ENCODE measurements at places on chromosomes 3 and 15.

GRCh38 chr3:26472345-26472744, 150.2 kb upstream of the LRRC3B start:
- DNase-seq, result no peak

GRCh38 chr3:42590989-42591756, 513 bp downstream of the SS18L2 start:
- DNase-seq, result peak; percentile 39

GRCh38 chr3:5186089-5186857, 1.2 kb upstream of the EDEM1 start:
- no peak for DNase-seq

DNA sequence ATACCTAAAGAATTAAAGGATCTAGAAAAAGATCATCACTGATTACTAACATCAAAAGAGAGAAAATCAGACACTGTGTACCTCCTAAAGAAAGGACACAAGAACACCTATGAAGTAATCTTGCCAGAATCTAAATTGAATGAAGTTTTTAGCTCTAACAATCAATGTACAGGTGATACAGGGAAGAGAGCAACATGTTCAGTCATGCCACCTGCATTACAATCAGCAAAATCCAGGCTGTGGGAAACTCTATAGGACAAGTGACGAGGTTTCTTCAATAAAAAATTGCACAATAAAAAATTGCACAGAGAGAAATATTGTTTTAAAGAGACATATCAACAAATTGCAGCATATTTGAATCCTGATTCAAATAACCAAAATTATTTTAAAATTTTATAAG, 93.3 kb downstream of the SEMA5B start:
- no peak for DNase-seq

DNA sequence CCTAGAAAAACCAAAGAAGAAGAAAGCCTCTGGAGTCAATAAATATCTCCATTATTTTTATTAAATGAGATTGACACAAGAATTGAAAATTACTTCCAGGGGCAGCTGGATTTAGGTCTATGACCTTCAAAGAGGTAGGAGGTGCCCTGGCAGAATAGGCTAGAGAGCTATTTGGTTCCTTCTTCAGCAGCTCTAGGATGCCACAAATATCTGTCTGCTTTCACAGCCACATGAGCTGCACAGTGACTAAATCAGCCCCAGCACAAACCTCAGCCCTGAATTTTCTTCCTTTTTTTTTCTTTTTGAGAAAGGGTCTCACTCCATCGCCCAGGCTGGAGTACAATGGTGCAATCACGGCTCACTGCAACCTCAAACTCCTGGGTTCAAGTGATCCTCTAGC, 223.5 kb downstream of the ABHD5 start:
- DNase-seq, result no peak

- no peak for DNase-seq
Measured at GRCh38 chr3:243356-243725, 46.8 kb downstream of the CHL1 start.

GRCh38 chr15:40928821-40929659, at the start of gene DLL4:
Gene DLL4 (plus strand): TSS chr15:40929340. CDS start chr15:40929669, 329 bp downstream.
- DNase-seq, result peak; percentile 98

GRCh38 chr15:67717776-67718175, 107.5 kb upstream of the SKOR1 start:
- no peak for DNase-seq

GRCh38 chr15:44231842-44232241, 36.8 kb upstream of the FRMD5 start:
- no peak for DNase-seq

DNA sequence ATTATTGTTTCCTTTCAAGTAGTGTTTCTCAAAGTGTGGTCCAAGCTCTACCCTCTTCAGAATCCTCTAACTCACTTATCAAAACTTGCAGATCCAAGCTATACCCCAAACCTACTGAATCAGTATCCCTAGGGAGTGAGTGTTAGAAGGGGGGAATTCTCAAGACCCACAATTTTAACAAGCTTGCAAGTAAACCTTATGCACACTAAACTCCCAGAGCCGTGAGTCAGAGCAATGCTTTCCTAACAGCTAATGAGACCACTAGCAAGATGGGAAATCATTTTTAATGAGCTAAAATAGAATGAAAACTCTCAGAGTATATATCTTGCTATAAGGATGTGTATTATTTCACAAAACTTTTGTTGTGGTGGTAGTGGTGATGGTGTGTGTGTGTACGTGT, 41.1 kb upstream of the SRGAP3 start:
- DNase-seq, result no peak

DNA sequence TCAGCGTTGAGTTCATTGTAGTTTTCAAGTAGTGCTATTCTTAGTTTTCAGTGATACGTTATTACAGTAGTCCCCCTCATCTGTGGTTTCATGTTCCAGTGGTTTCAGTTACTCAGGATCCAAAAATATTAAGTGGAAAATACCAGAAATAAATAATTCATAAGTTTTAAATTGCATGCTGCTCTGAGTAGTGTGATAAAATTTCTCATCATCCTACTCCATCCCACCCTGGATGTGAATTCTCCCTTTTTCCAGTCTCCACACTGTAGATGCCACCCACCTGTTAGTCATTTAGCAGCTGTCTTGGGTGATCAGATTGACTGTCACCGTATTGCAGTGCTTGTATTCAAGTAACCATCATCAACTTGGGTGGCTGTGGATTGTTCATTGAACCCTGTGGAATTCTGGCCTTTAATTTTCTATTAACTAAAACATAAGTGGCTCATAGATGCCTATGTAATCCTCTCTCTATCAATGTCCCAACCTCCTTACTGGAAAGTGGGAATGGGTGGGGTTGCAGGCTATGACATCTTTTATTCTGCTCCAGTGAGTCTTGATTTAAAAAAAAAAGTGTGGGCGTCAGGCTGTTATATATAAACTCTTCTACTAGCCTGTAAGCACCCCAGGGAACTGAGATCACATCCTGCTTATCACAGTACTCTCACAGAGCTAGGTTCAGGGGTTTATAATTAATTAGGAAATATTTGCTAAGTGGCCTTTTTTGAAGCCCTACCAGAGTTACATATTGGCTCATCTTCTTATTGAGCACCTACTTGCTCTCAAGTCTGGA, 97.5 kb downstream of the CFAP20DC start:
- DNase-seq, result no peak

- DNase-seq, result no peak
Measured at GRCh38 chr3:141399200-141399599, 30.9 kb downstream of the ZBTB38 start.

DNA sequence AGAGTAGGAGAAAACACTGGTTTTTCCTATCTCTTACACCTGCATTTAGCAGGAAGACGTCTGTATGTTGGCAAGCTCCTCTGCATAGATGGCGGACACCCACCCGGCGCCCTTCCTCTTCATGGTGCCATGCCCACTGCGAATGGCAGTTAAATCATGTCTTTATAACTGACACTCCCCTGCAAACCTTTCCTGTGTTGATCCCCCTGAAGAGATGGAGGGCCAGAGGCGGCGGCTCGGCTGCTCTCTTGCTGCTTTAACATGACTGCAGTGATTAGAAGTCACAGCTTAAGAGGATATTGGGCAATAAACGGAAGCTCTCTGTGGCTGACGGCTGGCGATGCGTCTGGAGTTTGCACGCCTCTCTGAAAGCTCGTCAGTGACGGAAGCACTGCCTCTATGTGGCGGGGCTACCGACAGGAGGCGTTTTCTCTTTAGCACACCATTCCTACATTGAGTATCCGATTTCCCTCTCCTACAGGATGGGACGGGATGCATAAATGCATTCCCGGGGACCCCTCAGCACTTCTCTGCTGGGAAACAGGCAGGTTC, 25.5 kb upstream of the SNRPA1 start:
- DNase-seq, result no peak

DNA sequence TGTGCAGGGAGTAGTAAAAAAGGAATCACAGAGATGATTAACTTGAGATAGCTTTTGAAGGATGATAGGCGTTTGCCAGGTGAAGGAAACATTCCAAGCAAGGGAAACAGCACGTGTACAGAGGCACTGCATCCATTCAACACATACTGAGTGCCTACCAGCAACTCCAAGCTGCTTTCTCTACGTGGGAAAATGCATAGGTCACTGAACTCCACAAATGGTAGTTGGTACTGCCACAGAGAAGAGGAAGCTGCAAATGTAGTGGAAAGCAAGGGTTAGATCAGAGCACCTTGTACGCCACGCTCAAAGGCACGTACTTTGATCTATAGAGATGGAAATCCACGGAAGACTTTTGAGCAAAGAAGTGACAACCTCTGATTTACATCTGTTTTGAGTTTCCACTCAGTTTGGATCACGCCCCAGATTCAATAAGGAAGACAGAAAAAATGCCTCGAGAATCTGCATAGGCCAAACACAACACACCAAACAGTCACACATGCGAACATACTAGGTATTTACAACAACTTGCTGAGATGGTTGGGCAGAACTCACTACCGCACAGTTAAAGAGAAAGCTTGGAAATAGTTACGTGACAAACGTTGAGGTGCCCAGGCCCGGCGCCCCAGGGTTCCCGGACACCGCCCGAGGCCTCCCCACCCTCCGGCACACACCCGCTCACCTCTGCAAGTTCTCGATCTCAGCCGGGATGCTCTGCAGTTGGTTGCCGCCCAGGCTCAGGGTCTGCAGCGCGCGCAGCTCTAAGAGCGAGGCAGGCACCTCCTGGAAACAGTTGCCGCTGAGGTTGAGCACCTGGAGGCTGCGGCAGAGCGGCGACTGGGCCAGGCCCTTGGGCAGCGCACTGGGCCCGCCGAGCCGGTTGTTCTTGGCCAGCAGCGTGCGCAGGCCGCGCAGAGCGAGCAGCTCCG, 826 bp downstream of the LRRC58 start:
- peak; percentile 8 for DNase-seq

GRCh38 chr3:3800080-3800455, 837 bp downstream of the LRRN1 start:
- DNase-seq, result no peak

GRCh38 chr3:135756106-135756668, 209.3 kb upstream of the PPP2R3A start:
- no peak for DNase-seq

DNA sequence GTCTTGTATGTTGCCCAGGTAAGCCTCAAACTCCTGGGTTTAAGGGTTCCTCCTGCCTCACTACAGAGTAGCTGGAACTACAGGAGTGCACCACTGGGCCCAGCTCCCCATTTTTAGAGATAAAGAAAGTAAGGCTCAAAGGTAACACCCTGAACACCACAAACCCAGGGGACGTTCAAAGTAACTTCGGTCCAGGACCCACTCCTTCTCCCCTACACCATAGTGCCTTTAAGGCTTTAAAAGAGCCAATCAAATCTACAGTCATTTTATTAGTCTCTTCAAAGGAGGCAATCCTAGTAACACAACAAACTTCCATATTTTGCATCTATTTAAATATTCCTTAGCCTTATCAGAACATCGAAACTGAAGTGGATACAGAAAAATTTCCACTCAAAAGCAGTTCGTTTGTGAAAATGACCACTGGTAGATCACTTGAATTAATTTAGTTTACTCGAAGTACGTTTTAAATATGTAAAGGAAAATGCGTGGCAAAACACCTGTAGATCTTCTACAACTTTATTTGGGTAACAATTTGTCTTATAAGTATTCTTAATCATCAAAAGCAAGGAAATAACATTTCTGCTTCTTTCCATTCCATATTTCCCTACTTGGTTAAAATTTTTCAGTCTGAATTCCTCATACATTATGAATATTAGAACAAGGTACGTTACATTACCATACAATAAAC, 1.8 kb downstream of the STAG1 start:
- peak; percentile 24 for DNase-seq

GRCh38 chr3:24510030-24510648, 15.5 kb upstream of the THRB start:
- DNase-seq, result peak; percentile 73

DNA sequence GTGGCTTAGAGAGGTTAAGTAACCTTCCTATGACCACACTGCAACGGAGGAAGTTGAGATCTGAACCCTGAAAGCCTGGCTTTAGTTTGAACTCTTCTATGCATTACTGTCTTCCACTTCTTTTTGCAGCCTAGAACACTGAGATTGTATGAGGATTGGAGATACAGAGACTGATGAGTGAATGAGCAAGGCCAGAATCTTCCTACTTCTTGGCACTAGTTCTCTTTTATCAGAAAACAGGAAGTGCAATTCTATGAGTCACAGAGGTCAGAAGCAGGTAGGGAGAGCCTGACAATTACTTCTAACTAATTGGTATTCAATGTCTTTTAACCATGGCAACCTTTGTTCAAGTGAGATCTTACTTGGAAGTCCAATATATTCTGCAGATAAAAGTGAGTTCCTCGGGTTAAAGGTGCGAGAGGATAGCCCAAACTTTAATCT, 219.0 kb downstream of the SHQ1 start:
- no peak for DNase-seq

GRCh38 chr3:178428037-178428436, 108.2 kb upstream of the KCNMB2 start:
- DNase-seq, result no peak
